Femur (tissue), 1 donor: ENCODE measurements at places on chromosomes 13 and 19.
A peak's percentile ranks its signal among the peaks of the same experiment; 100 is the strongest.

DNA sequence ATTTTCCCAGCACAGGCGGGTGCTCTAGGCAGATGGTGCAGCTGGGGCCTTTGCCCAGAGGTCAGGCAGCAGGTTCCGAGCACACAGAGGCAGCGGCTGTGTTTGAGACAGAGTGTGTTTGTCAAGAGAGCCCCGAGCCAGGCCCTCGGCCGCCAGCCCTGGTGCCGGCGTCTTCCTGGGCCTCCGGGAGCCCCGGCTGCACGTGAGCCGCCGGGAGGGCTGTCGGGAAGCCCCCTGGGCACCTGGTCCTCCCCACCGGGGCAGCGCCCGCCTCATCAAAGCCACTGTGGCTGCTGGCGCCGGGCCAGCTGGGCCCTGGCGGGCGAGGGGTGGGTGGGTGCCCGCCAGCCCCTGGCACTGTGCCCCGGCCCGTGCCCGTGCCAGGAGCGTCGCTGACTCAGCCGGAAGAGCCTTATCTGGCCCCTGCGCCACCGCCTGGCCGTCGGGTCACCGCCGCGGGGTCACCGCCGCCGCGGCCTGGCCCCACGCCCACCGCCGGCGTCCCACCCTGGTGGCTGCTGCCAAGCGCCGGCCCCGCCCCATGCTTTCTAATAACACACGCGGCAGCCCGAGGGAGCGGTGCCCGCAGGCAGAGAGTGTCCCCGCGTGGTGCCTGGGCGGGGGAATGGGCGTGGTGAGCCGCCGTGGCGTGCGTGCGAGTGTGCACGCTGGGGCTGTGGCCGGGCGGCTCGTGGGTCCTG is 14.9 kb downstream of the ARID3A start:
- DNase-seq, result no peak

- no peak for DNase-seq
Observed at GRCh38 chr19:10419200-10419645, 1.1 kb upstream of the PDE4A start.

DNA sequence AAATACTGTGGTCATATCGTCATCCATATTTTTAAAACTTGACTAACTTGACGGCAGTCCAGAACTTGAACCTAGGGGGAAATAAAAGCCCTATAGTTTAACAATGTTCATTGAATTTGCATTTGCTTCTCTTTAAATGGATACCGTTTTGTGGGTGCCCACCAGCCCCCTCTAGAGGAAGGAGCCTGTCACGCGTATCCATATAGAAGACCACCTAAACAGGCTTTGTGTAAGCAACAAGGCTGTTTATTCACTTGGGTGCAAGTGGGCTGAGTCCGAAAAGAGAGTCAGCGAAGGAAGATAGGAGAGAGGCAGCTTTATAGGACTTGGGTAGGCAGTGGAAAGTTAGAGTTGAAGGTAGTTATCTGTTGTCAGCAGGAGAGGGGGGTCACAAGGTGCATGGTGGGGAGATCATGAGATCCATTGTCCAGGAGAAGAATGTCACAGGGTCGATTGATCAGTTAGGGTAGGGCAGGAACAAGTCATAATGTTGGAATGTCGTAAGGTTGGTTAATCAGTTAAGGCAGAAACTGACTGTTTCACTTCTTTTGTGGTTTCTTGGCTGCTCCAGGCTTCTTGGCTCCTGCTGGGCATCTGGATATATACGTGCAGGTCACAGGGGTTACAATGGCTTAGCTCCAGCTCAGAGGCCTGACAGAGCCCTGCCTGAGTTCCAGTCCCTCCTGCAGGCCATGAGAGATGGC is 42.5 kb upstream of the ANKRD10 start:
- no peak for DNase-seq

GRCh38 chr13:19959141-19959830 is 759 bp downstream of the ZMYM2 start:
- DNase-seq, result peak; percentile 73

DNA sequence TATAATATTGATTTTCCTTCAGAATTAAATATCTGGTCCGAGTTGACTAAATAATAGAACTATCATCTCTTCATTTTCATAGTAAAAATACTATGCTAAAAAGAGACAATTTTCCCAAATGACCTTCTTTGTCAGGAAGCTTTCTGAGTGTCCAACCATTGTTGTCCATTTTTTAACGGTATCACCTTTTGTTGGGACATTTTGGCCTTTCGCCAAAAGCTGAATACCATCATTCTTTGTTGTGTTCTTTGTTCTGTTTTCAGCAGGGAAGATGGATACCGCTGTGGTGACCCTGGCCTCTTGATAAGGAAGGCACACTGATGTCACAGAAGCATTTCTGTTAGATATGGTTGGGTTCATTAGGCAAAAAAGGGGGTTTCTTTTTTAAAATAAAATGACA is 654.4 kb upstream of the GPC6 start:
- no peak for DNase-seq

DNA sequence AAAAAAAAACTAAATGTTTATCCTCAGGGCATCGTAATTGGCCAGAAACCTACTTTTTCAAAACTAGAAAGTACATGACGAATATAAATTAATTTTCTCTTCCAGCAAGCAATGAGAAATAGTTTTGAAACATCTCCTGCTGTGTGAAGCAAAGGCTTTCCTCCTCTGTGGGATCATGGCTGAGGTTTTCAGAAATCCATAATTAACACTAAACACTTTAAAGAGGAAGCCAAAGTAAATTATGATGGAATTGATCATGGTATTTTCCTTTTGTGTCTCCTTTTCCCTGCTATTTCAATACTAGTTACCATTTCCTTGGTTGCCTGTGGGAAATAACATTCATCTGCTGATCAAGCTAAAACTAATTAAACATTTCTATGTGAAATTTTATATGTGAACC is 1413.8 kb upstream of the PCDH20 start:
- no peak for DNase-seq

DNA sequence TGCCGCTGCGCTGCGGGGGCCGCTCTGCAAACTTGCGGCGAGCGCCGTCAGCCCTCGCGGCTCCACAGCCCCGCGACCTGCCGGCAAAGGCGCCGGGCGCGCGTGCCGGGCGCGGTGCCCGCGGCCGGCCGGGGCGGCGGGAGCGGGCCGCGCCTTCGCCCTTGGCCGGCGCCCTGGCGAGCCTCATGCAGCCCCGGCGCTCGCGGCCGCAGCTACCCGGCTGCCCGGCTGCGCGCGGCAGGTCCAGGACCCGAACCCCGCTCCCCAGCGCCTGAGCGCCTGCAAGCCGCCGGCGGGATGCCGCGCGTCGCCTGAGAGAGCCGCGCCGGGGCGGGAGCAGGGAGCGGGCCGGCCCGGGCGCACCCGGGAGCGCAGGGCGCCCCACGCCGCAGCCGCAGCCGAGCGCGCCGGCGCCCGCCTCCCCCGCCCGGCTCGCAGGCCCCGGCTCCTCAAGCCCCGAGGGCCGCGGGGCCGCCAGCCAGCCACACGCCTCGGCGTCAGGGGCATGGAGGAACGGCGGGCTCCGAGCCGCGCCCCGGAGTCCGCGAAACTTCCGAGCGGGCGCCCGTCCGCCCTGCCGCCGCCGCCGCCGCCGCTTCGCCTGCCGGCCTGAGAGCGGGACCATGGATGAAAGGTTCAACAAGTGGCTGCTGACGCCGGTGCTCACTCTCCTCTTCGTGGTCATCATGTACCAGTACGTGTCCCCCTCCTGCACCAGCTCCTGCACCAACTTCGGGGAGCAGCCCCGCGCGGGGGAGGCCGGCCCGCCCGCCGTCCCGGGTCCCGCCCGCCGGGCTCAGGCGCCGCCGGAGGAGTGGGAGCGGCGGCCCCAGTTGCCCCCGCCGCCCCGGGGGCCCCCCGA is 564 bp downstream of the HS6ST3 start:
- peak; percentile 27 for DNase-seq

- DNase-seq, result no peak
Observed at GRCh38 chr13:62931853-62932252, 1516.2 kb upstream of the PCDH20 start.

DNA sequence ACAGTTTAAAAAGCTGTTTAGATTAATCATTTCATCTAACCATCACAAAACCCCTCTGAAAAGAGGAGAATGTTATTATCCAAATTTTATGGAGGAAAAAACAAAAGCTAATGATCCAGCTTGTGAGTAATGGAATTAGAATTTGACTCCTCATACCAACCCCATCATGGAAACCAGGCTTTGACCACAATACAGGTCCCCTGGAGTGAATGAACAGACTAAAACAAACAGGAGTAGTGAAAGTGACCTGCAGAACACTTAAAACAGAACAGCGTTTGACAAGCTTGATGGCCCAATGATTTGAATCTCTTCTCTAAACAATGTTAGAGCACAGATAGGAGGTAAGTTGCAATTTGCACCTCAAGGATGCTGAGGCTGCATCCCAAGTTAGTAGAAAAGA is 230.0 kb downstream of the DCT start:
- DNase-seq, result no peak

DNA sequence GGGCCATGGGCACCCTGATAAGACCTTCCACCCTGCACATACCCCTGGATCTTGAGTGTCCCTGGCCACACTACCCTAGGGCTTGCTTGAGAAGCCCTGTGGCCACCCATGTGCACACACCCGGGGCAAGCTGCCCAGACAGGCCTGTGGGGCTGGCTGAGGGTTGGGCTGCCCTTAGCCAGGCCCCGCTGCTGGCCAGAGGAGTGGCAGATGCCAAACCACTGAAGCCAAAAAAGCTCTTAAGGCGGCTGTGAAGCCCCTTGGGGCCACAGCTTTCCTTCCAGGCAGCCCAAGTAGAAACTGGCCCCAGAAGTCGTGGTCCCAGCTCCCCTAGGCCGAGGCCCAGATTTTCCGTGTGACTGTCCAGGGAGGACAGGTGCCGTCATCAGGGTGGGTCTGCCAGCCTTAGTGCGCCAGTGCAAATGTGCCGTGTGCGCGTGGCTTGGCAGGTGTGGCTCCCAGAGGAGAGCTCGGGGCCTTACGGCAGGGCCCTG is 14.8 kb downstream of the CEBPG start:
- peak; percentile 55 for DNase-seq

DNA sequence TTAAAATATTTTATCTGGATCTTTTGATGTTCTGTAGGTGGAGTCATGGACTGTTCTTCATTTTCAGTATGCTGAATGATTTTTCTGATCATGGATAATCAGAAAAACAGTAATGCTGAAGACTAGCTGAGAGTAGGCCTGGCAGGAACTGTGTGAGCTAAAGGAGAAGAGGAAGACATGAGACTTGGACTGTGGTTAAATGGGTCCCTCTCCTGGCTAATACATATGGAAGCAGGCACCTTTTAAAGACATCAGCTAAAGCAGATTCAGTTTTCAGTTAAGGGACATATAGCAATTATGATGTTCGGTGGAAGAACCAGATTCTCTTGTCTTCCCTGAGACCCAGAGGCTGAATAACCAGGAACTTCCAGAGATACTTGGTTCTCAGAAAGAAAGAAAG is 169.4 kb downstream of the OLFM4 start:
- no peak for DNase-seq

GRCh38 chr13:46622630-46623256 is 69.8 kb downstream of the LRCH1 start:
- peak; percentile 79 for DNase-seq

DNA sequence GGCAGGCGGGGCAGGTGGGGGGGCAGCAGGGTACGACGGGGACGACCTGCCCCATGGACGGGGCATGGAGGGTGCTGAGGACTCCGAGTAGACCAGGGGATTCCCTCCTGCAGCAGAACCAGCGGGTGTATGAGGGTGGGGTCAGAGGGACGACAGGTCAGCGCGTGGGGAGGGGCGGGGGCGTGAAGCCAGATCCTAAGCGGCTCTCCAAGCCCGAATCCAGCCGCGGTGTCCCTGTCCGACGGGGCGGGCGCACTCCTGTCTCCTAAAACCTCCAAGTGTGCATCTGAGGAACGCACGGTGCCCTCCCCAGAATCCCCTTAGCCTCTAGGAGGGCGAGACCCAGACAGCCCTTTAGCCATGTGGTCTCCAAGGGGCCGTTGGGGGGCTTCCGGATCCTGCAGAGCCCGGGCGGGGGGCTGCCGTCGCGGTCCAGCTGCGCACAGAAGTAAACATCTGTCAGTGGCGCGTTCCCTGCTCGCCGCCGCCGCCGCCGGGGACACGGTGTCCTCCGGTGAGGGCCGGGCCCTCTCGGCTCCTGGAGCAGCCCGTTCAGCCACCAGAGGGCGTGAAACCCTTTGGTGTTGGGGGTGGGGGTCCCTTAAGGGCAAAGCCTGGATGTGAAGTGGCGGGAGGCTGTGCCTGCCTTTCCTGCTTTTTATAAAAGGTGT is 730 bp downstream of the NRTN start:
- peak; percentile 67 for DNase-seq

GRCh38 chr13:48576448-48577010 is 43.6 kb upstream of the RCBTB2 start:
- DNase-seq, result no peak

DNA sequence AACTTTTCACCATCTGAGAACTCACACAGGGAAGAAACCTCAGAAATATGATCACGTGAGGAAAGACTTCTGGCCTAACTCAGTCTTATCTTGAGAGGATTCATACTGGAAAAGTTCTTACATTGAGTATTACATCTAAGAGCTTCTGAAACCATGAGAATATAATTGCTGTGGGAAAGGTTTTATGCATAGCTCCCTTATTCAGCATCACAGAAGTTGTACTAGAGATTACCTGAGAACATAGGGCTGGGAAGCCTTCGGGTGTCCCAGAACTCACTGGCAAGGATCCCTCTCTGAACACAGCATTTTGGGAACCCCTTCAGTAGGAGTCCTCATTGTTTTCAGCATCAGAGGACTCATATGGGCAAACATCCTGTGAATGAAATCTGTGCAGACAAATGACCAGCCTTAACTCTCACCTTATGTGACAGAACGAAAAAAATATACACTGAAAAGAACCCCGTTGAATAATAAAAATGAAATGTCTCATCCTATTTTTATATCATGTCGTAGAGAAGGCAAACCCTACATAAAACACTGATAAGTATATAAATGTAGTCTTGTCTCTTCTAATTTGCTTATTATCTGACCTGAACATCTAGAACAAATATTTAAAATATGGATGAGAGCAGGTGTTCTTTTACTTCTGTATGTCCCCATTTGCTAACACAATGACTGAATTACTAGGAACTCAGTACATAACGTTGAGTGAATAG is 14.2 kb downstream of the ZNF274 start:
- no peak for DNase-seq

DNA sequence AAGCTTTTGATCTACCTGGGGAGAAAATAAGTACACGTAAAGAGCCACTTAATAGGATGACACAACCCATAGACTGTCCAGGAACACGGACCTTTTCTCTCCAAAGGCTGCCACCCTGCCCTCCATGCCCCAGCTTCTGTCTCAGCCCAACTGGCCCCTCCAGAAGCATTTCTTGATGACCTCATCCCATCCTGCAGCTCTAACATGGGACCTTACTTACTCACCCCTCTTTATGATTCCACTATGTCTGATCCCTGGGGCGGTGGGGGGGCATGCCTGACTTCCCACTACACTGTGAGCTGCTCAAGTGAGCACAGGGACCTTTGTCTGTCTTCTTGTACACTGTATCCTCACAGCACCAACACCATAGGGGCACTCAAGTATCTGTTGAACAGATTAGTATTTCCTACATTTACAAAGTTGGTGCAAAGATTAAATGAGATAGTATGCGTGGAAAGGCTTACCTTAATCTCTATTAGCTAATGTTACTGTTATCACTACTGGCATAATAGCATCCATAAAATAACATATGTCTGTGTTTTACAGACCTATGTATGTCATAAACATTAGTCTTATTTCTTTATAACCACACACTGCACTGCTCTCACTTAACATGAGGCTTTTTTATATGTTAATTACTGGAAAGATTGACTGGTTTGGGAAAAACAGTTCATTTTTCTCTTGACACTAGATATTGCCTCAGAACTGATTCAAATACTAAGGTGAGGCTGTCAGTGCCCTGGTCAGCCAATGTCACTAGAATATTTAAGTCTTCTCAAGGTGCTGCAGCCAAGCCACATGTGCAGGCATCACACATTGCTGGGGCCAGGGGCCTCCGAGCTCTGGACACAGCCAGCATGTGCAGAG is 100.9 kb downstream of the FOXO1 start:
- DNase-seq, result no peak
